ENCODE measurements at places on chromosomes 2 and 18.

GRCh38 chr2:223725494-223725893 lies 111.9 kb downstream of the AP1S3 start:
- peak; percentile 71 for DNase-seq

DNA sequence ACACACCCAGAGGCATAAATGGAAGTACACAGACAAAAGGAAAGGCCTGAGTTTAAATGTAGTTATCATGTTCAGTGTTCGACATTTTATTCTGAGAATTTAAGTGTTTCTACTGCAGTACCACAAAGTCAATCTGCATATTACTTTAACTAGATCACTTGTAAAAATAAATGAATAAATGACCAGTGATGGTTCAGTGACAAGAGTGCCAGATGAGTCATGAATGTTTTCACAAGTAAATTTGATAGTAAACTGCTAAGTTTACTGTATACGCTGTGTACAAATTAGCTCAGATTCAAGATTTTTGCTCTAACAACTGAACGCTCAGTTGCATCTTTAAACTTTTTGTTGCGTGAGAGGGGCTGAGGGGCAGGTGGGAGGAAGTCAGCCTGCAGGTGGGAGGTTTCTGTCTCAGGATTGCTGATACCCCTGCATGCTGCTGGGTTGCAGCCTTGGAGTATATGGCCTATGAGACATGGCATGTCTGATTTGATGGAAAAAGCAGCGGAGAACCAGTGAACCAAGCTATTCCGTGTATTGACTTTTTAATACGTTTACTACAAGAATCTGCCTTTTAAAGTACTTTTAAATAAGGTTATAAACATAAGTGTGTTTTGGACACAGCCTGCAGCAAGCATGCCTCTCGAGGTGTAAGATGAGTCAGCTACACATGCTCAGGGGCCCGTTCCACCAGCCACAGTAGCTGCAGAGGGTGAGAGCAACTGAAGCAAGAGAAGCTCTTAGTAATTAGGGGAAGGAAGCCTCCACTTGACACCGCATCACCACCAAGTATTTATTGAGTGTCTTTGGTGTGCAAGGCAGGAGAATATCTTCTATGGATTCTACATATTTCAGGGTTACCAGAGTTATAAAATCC lies 245.1 kb downstream of the NEDD4L start:
- no peak for DNase-seq

DNA sequence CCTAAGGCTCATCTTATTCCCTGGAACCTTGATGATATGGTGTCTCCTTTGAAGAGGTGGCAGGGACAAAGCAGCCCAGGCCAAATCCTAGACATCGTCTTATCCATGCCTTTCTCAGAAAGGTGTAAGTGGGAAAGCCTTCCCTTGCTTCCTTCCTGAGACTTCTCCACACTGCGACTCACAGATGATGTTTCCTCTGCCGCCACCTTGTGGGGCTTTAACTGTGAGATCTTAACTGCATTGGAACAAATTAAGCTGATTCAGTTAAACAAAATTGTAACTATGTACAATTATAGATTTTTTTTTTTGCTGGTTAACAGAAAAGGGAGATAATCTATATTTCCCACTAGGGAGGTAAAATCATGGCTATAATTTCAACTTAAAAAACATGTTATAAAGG lies 10.0 kb upstream of the GCA start:
- no peak for DNase-seq

DNA sequence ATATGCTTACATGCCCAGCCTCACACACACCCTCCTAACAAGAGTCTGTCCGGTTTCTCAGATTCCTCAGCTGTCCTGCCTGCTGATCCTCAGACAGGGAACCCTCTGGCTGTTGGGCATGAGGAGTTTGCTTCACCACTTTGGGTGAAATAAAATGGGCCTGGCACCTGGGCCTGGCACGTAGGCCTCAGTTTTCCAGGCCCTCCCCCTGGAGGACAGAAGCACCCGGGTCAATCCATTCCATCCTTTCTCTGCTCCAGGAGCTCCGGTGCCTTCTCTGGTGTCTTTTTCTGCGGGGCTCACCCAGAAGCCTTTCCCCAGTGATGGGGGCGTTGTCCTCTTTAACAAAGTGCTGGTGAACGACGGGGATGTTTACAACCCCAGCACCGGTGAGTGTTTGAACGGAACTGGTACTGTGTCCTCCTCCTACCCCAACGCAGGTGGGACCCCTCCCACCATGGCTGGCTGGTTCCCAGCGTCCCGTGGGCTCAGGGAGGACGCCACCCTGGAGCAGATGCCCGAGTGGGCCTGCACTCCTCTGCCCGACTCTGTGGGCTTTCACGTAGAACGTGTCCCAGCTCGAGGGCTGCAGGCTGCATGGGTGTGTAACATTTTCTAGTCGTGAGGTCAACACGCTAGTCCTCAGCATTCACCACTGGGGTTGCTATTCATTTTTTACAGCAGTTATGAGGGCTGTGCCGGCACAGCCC lies 62.8 kb downstream of the EMILIN2 start:
- no peak for DNase-seq

- DNase-seq: no peak
These were observed 182.7 kb upstream of the EPC2 start for GRCh38 chr2:148461876-148462275.

DNA sequence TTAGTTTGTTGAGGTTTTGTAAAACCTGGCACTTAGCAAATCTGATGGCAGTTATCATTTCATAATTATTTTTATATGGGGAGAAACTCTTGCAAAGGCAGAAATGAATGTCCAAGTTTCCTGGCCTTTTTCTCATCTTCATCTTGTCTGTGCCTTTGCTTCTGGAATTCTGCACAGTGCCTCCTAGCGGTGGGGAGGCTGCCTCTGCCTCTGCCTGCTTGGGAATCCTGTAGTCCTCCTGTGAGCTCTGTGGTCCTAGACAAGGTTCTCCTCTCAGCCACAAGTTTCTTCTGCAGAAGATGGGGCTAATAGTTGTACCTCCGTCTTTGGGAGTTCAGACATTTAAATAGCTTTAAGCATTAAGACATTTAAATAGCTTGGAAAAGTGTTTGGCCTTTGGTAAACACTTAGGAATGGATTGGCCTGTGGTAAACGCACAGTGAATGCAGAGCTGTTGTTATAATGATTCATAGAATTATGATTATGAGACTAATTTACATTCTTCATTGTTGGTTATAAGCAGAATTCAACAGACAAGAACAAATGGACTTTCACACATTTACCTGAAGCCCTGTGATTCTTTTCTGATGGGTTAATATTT lies 101.2 kb downstream of the ZNF236 start:
- no peak for DNase-seq

DNA sequence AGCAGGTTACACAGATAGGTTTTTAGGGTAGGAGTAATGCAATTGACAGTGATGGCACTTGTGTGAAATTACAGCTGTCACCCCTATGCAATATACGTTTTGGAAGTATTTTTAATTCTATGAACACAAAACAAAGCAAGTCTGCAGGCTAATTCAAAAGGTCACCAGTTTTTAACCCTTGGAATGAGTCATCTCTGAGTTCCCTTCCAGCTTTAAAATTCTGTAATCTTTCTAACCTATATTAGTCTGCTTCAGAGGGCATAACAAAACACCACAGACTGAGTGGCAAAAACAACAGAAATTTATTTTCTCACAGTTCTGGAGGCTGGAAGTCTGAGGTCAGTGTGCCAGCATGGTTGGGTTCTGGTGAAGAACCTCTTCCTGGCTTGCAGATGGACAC lies 596.9 kb upstream of the HNMT start:
- no peak for DNase-seq

DNA sequence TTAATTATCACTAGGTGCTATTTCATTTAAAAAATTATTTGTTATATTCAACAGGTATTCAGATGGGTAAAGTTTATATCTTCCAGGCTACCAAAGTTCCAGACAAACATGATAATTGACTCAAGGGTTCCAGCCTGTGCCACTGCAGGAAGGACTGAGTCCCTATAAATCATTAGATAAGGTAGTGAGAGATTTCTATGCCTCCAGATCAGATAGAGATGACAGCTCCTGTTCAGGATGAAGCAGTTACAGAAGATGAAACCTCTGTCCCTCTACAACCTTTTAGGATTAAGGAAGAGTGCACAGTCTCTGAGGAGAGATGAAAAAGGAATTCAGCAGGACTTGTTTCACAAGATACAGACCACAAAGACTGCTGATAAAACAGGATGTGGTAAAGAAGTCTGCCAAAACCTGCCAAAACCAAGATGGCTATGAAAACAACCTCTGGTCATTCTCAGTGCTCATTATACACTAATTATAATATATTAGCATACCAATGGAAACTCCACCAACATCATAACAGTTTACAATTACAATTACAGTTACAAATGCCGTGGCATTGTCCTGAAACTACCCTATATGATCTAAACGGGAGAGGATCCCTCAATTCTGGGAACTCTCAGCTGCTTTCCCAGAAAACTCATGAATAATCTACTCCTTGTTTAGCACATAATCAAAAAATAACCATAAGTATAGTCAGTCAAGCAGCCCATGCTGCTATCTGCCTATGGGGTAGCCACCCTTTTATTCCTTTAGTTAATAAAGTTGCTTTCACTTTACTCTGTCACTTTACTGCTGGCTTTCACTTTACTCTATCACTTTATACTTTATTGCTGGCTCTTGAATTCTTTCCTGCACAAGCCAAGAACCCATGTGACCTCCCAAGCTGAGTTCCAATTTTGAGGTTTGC lies 288.5 kb downstream of the PDE11A start:
- DNase-seq: no peak

- DNase-seq: no peak
These were observed 62.0 kb downstream of the ASXL2 start for GRCh38 chr2:25816249-25816648.

- no peak for DNase-seq
These were observed 18.8 kb upstream of the MAP3K20 start for GRCh38 chr2:173056705-173057364.

- no peak for DNase-seq
These were observed 71.5 kb downstream of the EDAR start for GRCh38 chr2:108917526-108917925.

DNA sequence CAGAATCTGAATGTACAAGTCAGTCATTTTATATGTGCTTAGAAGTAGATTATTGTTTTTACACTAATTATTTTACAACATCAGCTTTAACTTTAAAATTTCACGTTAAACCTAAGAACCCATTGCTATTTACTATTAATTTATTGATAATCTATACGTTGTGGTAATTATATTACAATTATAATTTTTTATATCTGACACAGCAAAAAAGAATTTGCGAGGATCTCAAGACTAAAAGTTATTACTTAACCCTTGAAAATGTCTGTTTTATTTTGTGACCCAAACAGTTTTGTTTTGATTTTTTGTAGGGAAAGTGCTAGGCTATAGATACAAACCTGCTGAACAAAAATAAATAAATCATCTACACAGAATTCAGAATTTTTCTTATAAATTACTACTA lies 30.3 kb downstream of the BAZ2B start:
- no peak for DNase-seq

GRCh38 chr2:27723372-27724144 lies 48.0 kb upstream of the MRPL33 start:
- DNase-seq: peak; percentile 68

GRCh38 chr2:231300722-231301076 lies 94.8 kb upstream of the B3GNT7 start:
- DNase-seq: no peak

DNA sequence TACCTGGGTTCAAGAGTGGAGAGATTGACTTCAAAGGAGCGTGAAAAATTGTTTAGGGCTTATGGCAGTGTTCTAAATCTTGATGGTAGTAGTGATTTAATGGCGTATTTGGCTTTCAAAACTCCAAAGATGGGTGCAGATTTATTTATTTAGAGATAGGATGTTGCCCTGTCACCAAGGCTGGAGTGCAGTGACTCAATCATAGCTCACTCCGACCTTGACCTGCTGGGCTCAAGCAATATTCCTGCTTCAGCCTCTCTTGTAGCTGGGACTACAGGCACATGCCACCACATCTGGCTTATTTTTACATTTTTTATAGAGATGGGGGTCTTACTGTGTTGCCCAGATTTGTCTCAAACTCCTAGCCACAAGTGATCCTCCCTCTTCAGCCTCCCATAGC lies 52.5 kb downstream of the FAM117B start:
- DNase-seq: no peak

DNA sequence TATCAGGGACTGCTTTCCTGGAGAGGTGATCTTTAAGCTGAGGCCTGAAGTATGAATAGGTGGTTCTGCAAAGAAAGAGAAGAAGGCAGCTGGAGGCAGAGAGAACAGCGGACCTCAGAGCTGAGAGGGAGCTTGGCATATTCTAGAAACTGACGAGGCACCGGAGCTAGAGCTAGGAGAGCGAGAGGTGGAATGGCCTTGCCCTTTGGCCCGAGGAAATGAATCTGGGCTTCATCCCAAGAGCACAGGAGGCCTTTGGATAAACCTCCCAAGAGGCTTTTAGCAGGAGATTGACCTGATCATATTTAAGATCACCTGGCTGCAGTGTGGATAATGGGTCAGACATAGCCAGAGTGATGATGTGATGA lies 7.9 kb downstream of the DYSF start:
- DNase-seq: no peak

DNA sequence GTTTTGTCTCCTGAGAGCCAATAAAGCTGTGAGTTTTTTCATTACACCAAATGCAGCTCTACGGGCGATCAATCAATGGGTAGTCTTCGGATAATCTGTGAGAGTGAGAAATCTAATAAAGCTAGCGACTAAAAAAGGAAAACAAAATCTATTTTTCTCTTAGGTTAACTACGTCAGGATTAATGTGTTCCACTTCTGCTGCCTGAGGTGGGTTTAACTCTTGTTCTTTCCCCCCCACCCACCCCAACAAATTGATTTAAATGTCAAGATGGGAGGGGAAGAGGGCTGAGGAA lies 63.0 kb upstream of the PSMD14 start:
- DNase-seq: no peak

DNA sequence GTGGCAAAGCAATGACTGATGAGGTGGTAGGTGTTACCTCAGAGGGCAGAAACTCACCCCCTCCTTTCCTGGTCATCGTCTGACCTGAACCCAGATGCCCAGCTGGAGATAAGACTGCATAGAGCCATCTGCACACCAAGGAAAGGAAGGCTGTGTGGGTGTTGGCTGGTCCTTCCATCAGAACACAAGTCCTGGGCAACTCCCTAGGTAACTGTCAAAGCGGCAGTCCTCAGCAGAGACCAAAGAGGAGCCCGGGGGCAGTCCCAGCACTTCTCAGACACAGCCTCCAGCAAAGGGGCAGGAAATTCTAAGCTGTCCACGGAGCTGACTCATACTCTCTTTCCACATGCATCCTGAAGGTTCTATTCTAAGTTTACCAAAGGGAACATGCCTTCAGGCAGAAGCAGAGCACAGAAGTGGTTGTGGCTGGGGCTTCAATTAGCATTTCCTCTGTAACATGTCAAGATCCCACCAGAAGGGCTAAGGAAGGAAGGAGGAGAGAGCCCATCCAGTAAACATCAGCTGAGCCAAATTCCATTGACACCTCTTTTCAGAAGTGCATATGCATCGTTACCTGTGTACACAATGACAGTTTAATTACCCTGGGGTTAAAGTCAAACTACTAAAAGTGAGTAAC lies 54.7 kb downstream of the SPRED2 start:
- DNase-seq: no peak

Data from breast epithelium (tissue), 4 donors.